CD4-positive, alpha-beta memory T cell (primary cell): ENCODE measurements at places on chromosomes 5 and 9.

DNA sequence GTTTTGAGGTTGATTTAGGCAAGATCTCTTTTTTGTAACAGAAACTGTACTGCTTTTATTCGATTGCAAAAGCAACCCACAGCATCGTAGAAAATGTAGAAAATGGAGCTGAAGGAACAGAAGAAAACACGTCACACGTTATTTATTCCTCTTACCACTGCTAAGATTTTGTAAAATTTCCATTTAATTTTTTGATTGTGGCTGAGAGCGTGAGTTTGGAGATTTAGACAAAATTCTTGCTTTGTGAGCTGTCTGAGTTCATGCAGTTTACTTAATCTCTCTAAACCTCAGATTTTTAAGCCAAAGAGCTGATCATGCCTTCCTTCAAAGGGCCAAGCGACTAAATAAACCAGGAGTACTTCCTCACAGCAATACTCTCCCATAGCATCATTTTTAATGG lies 24.8 kb downstream of the DPYSL3 start:
- no peak for DNase-seq

DNA sequence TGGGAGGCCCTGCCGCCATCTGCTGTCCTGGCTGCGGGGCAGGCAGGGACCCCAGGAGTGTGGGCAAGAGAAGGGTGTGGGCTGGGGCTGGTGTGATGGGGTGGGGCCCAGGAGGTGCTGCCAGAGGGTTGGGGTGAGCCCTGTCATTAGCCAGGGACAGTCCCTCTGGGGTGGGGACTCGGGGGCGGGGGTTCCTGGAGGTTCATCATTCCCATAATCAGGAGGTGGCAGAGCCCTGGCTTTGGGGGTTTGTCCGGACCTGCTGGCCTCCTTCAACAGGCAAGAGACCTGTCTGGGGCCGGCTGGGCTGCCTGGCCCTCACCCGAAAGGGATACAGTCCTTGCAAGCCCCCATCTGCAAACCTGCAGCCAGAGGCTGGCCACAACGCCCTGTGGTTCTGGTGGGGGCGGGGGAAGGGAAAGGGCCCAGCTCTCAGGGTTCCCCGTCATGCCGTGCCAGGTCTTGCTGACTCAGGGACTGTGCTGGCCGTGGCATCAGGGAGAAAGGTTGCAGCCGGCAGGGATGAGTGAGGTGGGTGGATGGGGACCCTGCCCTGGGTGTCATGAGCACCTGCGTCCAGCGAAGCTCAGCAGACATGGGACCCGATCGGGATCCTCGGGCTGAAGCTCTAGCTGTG lies 65.2 kb downstream of the MRPL36 start:
- DNase-seq, result no peak

DNA sequence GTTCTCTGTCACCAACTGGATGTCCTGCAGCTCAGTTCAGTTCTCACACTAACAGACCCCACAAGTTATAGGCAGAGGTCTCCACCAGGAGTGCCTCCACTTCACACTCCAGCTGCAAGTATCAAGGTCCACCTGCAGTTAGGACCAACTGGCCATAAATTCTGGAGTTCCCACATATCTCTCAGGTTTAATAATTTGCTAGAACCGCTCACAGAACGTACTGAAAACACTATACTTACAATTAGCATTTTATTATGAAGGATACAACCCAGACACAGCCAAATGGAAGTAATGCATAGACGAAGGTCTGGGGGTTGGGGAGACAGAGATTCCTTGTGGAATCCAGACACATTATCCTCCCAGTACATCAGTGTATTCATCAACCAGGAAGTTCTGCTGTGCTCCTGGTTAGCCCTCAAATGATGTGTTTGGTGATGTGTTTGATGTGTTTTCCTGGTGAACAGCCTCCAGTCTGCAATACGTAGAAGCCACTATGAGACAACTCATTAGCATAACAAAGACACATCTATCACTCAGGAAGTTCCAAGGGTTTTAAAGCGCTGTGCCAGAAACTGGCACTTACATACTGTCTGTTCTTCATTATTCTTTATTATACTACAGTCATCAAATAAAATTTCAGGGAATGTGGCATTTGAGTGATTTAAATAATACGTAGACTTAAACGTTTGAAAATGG lies 25.4 kb downstream of the OGN start:
- peak; percentile 12 for DNase-seq

GRCh38 chr5:26894719-26895263 lies 143.6 kb downstream of the CDH9 start:
- no peak for DNase-seq

- no peak for DNase-seq
These were observed 120.7 kb upstream of the PAPPA start for GRCh38 chr9:116032683-116033440.

- no peak for DNase-seq
These were observed 219.2 kb downstream of the PAPPA start for GRCh38 chr9:116372786-116373185.

GRCh38 chr9:2907411-2907810 lies 63.5 kb upstream of the PUM3 start:
- DNase-seq, result no peak

DNA sequence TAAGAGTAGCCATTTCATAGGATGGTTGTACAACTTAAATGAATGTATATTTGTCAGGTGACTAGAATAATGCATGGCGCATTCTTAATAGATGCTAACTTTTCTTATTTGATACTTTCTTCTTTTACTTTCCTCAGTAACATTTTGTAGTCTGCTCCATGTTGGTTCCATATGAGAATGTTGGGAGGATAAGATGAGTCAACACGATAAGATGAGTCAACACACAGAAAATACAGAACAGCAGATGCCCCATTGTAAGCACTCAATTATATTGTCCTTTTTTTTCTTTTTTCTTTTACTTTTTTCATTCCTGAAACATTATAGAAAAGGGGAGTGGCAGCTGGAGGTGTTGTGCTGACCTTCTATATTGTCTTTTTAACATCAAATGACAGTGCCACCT lies 92.3 kb upstream of the SPATA31C2 start:
- no peak for DNase-seq

DNA sequence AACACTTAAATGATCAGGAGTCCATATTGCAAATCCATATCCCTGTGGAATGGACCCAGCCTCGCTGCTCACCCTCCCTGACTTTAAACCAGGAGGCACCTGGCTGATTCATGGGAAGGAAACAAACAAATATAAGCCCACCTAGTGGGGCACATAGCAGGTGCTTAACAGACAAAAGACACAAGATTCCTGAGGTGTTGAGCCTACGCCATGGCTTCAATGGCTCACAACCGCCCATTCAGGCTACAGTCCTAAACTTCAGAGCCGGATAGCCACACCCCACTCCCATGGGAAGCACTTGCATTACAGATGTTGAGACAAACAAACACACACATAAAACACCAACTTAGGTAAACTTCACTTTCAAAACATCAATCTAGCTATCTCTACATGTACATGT lies 359.9 kb downstream of the ICE1 start:
- DNase-seq, result no peak

- no peak for DNase-seq
These were observed 246.5 kb downstream of the PTPRD start for GRCh38 chr9:10366171-10366779.

- no peak for DNase-seq
These were observed 12.7 kb downstream of the KCTD16 start for GRCh38 chr5:144183254-144183889.

DNA sequence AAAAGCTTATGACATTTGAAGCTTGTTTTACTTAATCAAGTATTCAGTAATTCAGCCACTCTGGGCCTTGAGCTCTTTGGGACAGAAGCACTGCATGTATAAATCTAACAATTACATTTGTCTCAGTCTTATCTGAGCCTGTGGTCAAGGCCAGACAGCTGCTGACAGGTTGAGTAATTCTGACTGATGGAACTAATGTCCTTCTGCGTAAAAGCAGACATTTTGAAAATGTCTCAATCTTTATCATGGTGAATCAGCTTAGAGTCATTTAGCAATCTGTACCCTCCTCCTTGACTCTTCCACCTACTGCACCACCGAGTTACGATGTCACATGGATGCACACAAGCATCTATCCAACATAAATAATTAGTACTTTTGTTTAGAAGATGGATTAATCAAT lies 400.0 kb downstream of the ARRDC3 start:
- DNase-seq, result no peak
